Subcutaneous adipose tissue (tissue), 4 donors: ENCODE measurements at places on chromosomes 7 and 10. TPM values are rescaled to one million over a fixed set of nuclear protein-coding genes. Genes with fewer than 3 reads are reported as not detected.

The SPAM1 gene
- total RNA-seq, result not detected

The MRLN gene
- not detected for total RNA-seq

The PIP gene
- not detected for total RNA-seq

The ALOX5 gene
- 31.8 TPM for total RNA-seq

The CYP26A1 gene
- not detected for total RNA-seq

The ANKRD7 gene
- 0.66 TPM for total RNA-seq

The TMEM176B gene
- total RNA-seq, result 11.3 TPM

The FFAR4 gene
- 1.8 TPM for total RNA-seq

The SPOCK2 gene
- 3.1 TPM for total RNA-seq

The PVRIG gene
- total RNA-seq, result 0.66 TPM

The GIMAP4 gene
- 45.8 TPM for total RNA-seq

The WNT8B gene
- total RNA-seq, result not detected

The SKIDA1 gene
- total RNA-seq, result not detected

The INPP5F gene
- total RNA-seq, result 17.9 TPM

The PTPRN2 gene
- total RNA-seq, result 2.0 TPM

The PRPS1L1 gene
- not detected for total RNA-seq

The CLDN3 gene
- total RNA-seq, result not detected

The PDZD7 gene
- 0.33 TPM for total RNA-seq

The NAT16 gene
- not detected for total RNA-seq

The IDI2 gene
- not detected for total RNA-seq

The TSPAN12 gene
- total RNA-seq, result 12.1 TPM

The C7orf25 gene
- 12.4 TPM for total RNA-seq

The KLHL7 gene
- 22.9 TPM for total RNA-seq

The TMEM184A gene
- under 0.01 TPM for total RNA-seq

The MLXIPL gene
- total RNA-seq, result 115 TPM

The MOGAT3 gene
- total RNA-seq, result not detected

The MSS51 gene
- 2.4 TPM for total RNA-seq

The CAMK1D gene
- total RNA-seq, result 17.8 TPM

The CCDC126 gene
- 21.2 TPM for total RNA-seq

The NKX2-3 gene
- total RNA-seq, result not detected

The MSMB gene
- not detected for total RNA-seq

The BHLHA15 gene
- total RNA-seq, result not detected

The EPHA1 gene
- not detected for total RNA-seq

The POLR1F gene
- total RNA-seq, result 14.7 TPM

The ARL5B gene
- 15.2 TPM for total RNA-seq

The CALCR gene
- not detected for total RNA-seq

The NODAL gene
- not detected for total RNA-seq

The FAM149B1 gene
- 26.2 TPM for total RNA-seq

The PPP1R3A gene
- total RNA-seq, result not detected

The KAZALD1 gene
- total RNA-seq, result 4.0 TPM

The WASHC2C gene
- 59.5 TPM for total RNA-seq

The ADRA2A gene
- 59.3 TPM for total RNA-seq

The LIPK gene
- not detected for total RNA-seq

The GDF2 gene
- not detected for total RNA-seq

The H2BK1 gene
- total RNA-seq, result not detected

The PRF1 gene
- total RNA-seq, result 2.4 TPM

The WIPF3 gene
- total RNA-seq, result 0.22 TPM

The LANCL2 gene
- 8.3 TPM for total RNA-seq

The CPA5 gene
- total RNA-seq, result not detected

The AGAP5 gene
- total RNA-seq, result 7.7 TPM
